ENCODE measurements at places on chromosomes 11 and 22.

DNA sequence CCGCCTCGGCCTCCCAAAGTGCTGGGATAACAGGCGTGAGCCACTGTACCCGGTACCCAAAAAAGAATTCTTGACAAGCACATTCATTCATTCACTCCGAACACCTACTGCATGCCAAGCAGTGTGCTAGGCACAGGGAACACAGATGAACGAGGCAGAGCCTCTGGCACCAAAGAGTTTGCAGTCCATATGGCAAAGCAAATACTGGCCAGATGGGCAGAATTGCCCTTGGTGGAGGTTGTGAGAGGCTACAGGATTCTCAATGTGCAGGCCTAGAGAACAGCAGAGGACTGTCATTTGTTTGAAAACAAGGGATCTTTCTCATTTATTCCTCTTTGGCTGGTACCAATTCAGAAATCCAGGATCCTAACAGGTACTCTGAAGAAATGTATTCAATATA, 27.5 kb upstream of the MTCH2 start:
- no peak for DNase-seq

GRCh38 chr11:8314916-8315315, 51.2 kb upstream of the LMO1 start:
- DNase-seq, result no peak

GRCh38 chr11:125514336-125515101, 18.5 kb upstream of the FEZ1 start:
- peak; percentile 87 for DNase-seq

DNA sequence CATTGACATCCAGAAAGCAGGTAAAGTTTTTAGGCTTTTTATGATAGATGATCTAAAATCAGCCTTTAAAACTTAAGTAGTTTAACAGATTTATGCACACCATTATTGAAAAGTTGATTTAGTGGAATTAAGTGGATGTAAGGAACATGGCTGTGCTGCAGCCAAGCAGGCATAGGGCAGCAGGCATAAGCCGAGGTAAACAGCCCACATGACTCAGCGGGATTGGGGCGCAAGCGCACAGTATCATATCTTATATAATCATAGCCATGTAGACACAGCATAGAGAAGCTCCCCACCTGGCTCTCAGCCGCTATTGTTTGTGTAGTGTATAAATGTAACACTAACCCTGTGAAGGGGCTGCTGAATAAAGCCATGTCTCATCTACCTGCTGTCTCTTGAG, 157.5 kb downstream of the WNT11 start:
- DNase-seq, result peak; percentile 37

DNA sequence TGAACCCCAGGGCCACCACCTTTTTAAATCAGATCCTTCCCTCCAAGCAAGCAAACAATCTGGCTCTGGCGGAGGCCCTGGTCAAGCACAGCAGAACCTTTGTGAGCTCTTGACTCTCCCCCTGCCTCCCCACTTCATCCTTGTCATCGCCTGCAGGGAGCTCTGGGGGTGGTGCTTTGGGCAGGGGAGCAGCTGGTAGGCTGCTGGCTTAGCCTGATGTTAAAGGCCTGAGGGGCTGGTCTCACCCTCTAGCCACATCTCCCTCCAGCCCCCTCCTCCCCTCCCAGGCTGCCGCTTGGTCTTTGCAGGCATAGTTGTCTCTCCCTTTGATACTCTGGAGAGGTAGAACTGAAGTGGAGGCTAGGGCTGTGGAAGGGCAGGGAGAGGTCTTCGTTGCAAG, 50.9 kb downstream of the THAP12 start:
- DNase-seq, result no peak

- DNase-seq, result no peak
Observed at GRCh38 chr11:80443177-80443576, 1002.3 kb upstream of the TENM4 start.

GRCh38 chr11:88352139-88352538, 14.6 kb upstream of the CTSC start:
- DNase-seq, result no peak

DNA sequence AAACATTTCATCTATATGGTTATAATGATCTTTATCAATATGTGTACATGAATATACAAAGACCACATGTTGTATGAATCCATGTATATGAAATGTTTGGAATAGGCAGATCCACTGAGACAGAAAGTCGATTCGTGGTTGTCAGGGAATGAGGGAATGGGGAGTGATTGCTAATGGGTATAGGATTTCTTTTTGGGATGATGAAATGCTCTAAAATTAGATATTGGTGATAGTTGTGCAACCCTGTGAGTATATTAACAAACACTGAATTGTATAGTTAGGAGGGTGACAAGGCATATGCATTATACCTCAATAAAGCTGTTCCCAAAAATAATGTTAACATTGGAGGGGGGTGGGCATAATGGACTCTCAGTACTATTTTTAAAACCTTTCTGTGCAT, 5.0 kb upstream of the PTPMT1 start:
- DNase-seq, result no peak

GRCh38 chr22:45772743-45773142, 101.1 kb downstream of the ATXN10 start:
- no peak for DNase-seq

DNA sequence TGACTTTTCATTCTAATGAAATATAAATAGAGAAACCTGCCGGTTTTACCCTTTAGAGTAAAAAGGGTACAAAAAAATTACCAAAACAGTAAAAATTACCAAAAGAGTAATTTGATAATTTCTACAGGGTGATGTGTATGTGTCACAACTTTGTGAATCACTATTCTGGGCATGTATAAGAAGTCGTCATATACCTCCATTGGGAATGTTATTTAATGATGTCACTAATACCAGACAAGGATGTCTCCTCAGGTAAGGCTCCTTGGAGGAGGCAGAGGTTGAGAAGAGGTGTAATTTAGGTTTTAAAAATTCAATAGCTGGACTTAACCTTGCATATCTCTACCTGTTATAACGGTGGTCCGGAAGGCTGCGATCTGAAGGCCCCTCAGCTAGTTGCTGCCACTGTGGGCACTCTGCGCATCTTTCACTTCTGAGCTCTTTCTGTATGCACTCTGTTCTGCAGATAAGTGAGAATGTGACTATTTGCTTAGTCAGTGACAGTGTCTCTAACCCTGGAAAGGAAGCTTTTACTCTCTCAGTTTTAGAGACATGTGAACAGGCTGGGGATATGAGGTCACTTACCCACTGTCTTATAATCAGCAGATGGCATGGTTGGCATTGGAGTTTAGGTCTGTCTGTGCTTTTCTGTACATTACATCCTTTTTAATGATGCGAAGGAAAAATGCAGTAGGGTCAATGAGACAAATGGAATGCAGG, 987 bp upstream of the NCR3LG1 start:
- DNase-seq, result no peak

DNA sequence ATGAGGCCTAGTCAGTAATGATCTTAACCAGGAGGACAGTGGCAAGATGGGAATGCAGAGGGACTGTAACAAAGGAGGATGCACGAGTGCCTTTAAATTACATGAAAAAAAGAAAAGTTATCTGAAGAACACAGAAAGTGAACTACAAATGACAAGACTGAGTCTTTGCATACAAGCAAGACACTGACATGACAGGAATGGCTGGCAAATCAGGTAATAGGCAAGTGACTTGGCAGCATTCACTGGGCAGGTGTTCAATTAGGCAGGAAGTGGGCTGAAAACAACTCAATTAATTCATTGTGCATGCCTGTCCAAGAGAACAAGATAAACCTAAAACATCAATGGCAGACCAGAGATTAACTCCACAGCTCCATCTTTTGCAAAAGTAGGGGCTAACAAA, 24.0 kb downstream of the SMCO4 start:
- DNase-seq, result no peak

- DNase-seq, result no peak
Observed at GRCh38 chr22:36391638-36392037, 3.9 kb upstream of the MYH9 start.

- DNase-seq, result peak; percentile 82
Observed at GRCh38 chr22:50018608-50019285, 6.2 kb upstream of the IL17REL start.

- DNase-seq, result peak; percentile 33
Observed at GRCh38 chr11:110373051-110373702, 56.6 kb upstream of the FDX1 start.

- no peak for DNase-seq
Observed at GRCh38 chr11:119415966-119416365, 7.0 kb downstream of the THY1 start.

DNA sequence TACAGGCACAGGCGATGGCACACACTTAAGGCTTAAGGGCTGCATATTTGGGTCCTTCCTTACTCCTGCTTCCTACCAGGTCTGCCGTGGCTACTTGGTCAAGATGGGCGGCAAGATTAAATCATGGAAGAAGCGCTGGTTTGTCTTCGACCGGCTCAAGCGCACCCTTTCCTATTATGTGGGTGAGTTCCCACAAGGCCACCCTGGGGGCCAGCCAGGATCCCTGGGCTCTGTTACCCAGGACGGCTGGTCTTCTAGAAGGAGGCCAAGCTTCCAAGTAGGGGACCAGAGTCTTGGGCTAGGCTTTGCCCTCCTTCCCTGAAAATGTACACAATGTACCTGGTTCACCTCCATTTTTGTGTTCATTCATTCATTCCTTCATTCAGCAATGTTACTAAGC, 29.1 kb downstream of the TREH start:
- no peak for DNase-seq

DNA sequence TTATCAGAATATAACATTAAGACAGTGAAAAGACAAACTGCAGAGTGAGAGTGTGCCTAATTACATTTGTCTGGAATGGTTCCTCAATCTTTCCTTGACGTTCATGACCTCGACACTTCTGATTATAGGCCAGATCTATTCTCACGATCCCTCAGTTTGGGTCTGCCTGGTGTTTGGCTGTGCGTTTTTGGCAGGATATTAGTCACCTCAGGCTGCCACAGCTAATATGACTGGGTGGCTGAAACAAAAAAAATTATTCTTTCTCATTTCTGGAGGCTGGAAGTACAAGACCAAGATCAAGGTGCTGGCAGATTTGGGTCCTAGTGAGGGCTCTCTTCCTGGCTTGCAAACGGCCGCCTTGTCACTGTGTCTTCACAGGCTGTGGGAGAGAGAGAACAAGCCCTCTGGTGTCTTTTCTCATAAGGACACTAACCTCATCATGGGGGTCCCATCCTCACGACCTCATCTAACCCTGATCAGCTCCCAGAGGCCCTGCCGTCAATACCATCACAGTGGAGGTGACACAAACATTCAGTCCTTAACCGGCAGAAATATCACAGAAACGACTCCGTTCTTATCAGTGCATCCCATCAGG, 23.2 kb downstream of the IFITM10 start:
- DNase-seq, result no peak

All from activated naive CD4-positive, alpha-beta T cell treated with anti-CD3 and anti-CD28 coated beads for 36 hours (primary cell).